ENCODE measurements at places on chromosomes 13 and 19. TPM values are rescaled to one million over a fixed set of nuclear protein-coding genes. Genes with fewer than 3 reads are reported as not detected.

The UTP14C gene
- polyA plus RNA-seq = 21.2 TPM

The ZNF429 gene
- 14.7 TPM for polyA plus RNA-seq

The GRK1 gene
- polyA plus RNA-seq = 0.25 TPM

The MYBPC2 gene
- polyA plus RNA-seq = 50.6 TPM

The AMH gene
- 4.9 TPM for polyA plus RNA-seq

The SLC7A9 gene
- polyA plus RNA-seq = 0.59 TPM

The MIA gene
- 1.0 TPM for polyA plus RNA-seq

The PSG1 gene
- 0.75 TPM for polyA plus RNA-seq

The DACT3 gene
- 14.4 TPM for polyA plus RNA-seq

The PCDH17 gene
- polyA plus RNA-seq = 6.1 TPM

The SULT2B1 gene
- polyA plus RNA-seq = 3.5 TPM

The ZNF471 gene
- polyA plus RNA-seq = 13.2 TPM

The PINLYP gene
- 7.1 TPM for polyA plus RNA-seq

The SHISA7 gene
- polyA plus RNA-seq = 0.16 TPM

The OVOL3 gene
- polyA plus RNA-seq = not detected

The SPC24 gene
- 11.1 TPM for polyA plus RNA-seq

The CABP5 gene
- polyA plus RNA-seq = not detected

The ZNF667 gene
- polyA plus RNA-seq = 12.7 TPM

The CCDC8 gene
- polyA plus RNA-seq = 63.7 TPM

The LGI4 gene
- 10.7 TPM for polyA plus RNA-seq

The EHD2 gene
- polyA plus RNA-seq = 102 TPM

The CDX2 gene
- polyA plus RNA-seq = not detected

The EFNA2 gene
- 1.2 TPM for polyA plus RNA-seq

The TYROBP gene
- polyA plus RNA-seq = 18.4 TPM

The PRSS57 gene
- not detected for polyA plus RNA-seq
